ENCODE measurements at places on chromosomes 3 and 15.

DNA sequence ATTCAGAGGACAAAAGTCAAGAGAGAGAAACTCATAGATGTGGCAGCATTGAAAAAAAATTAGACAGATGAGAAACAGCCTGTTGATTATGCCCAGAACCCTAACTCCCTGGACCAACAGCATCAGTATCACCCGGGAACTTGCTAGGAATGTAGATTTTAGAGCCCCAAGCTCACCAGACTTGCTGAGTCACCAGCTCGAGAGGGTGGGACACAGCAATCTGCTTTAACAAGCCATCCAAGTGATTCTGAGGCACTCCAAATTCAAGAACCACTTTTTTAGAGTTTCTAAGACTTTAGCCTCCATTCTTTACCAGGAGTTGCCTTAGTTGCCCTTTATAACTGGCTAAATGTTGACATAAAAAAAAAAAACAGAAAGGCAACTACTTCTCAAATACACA lies 70.9 kb downstream of the CGGBP1 start:
- no peak for DNase-seq
- H3K27me3 ChIP-seq, result no peaks in the 10 kb centered on the region
- H3K36me3 ChIP-seq, result no peaks in the 10 kb centered on the region
- H3K27ac ChIP-seq, result no peak overlapping the region
- H3K4me3 ChIP-seq, result no peak overlapping the region

DNA sequence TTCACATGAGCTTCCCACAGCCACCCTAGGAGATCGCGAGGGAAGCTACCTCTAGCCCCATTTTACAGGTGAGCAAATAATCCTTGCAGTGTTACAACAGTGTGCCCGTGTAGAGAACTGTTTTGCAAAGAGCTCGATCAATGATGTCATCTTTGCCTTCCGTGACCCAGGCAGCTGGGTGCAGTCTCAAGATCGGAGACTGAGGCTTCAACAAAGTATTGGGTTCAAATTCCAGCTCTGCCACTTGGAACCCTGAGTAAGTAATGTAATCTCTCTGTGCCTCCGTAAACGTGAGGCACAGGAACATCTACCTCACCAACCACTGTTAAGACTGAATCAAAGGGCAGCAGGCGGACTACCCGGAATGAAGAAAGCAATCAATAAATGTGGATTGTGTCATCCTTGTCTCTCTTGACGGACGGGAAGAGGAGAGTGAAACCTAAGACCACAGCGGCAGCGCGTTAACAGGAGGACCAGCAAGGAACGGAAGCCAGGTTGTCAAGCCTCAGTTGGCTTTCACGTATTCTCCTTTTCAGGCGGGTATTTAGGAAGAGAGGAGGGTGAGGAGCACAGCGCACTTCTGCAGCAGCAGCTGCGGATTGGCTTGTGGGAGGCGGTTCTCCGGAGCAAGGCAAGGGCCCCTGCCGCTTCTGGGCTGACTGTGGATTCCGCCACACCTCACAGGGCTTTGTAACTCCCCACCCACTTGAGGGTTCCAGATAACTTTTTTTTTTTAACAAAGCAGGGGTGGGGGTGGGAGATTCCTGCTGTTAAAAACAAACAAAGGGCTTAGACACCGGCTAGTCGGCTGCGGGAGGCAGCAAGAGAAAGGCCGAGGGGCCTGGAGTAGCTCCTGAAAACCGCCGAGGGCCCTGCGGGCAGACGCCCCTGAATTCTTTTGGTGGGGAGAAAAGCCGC lies 1.5 kb upstream of the SMAD3 start:
- H3K4me3 ChIP-seq, result no peak overlapping the region
- no peak for DNase-seq
- H3K27ac ChIP-seq, result peak overlapping the region; percentile 89
- H3K36me3 ChIP-seq, result no peaks in the 10 kb centered on the region
- H3K4me1 ChIP-seq, result peaks cover 33% of the 10 kb centered on the region

GRCh38 chr3:22117751-22118346 lies 366.8 kb upstream of the ZNF385D start:
- no peaks in the 10 kb centered on the region for H3K4me1 ChIP-seq
- no peak overlapping the region for H3K4me3 ChIP-seq
- H3K27me3 ChIP-seq, result no peaks in the 10 kb centered on the region

GRCh38 chr15:66220601-66221000 lies 32.9 kb downstream of the MEGF11 start:
- H3K27ac ChIP-seq, result no peak overlapping the region
- no peaks in the 10 kb centered on the region for H3K27me3 ChIP-seq
- H3K36me3 ChIP-seq, result no peaks in the 10 kb centered on the region
- H3K4me3 ChIP-seq, result no peak overlapping the region
- no peak for DNase-seq

DNA sequence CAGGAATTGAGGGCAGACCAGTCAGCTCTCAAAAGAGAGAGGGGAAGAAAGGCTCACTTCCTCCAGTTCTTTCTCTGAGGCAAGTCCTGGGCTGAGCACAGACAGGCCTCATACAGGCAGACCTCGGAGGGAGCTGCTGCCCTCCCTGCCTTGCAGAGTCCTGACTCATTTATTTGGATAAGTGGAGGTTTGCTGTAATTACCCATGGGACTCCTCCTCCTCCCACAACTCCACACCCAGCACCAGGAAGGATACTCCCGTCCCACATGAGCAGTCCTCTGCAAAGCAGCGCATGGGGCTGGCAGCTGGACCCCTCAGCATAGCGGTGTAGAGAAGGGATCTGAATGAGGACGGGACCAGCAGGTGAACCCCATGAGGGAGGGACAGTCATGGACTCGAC lies 13.4 kb upstream of the SCN10A start:
- no peaks in the 10 kb centered on the region for H3K36me3 ChIP-seq
- no peak overlapping the region for H3K4me3 ChIP-seq
- no peaks in the 10 kb centered on the region for H3K27me3 ChIP-seq

DNA sequence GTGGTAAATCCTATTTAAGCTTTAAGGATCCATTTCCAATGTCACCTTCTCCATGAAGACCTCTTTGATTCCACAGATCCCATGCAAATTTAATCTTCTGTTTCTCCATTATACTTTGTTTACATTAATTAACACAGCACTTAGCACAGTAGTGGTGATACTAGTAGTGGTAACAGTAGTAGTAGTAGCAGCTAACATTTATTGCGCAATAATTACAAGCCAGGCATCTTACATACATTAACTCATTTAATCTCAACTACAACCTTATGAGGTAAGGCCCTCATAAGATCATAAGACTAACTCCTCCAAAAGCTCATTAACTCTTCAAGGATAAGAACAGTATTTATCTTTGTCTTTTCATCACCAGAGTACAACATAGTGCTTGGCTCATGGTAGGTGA lies 54.8 kb upstream of the FSIP1 start:
- H3K27ac ChIP-seq, result no peak overlapping the region
- peaks cover 5% of the 10 kb centered on the region for H3K4me1 ChIP-seq
- no peak for DNase-seq
- no peaks in the 10 kb centered on the region for H3K36me3 ChIP-seq
- no peaks in the 10 kb centered on the region for H3K27me3 ChIP-seq

- H3K36me3 ChIP-seq, result no peaks in the 10 kb centered on the region
- no peaks in the 10 kb centered on the region for H3K27me3 ChIP-seq
- H3K27ac ChIP-seq, result no peak overlapping the region
- H3K4me3 ChIP-seq, result no peak overlapping the region
Measured at GRCh38 chr3:194475978-194476377, 10.8 kb downstream of the ATP13A3 start.

GRCh38 chr3:137259701-137260100 lies 301.9 kb downstream of the IL20RB start:
- H3K4me1 ChIP-seq, result no peaks in the 10 kb centered on the region
- H3K4me3 ChIP-seq, result no peak overlapping the region
- H3K36me3 ChIP-seq, result no peaks in the 10 kb centered on the region
- no peak overlapping the region for H3K27ac ChIP-seq
- no peak for DNase-seq

GRCh38 chr15:66132251-66132816 lies 121.2 kb downstream of the MEGF11 start:
- peaks cover 4% of the 10 kb centered on the region for H3K27me3 ChIP-seq
- no peak overlapping the region for H3K27ac ChIP-seq
- H3K4me1 ChIP-seq, result no peaks in the 10 kb centered on the region
- no peaks in the 10 kb centered on the region for H3K36me3 ChIP-seq

GRCh38 chr15:87945246-87945645 lies 311.3 kb downstream of the NTRK3 start:
- no peak overlapping the region for H3K4me3 ChIP-seq
- H3K36me3 ChIP-seq, result no peaks in the 10 kb centered on the region
- peaks cover 43% of the 10 kb centered on the region for H3K4me1 ChIP-seq
- no peak for DNase-seq
- no peak overlapping the region for H3K27ac ChIP-seq

DNA sequence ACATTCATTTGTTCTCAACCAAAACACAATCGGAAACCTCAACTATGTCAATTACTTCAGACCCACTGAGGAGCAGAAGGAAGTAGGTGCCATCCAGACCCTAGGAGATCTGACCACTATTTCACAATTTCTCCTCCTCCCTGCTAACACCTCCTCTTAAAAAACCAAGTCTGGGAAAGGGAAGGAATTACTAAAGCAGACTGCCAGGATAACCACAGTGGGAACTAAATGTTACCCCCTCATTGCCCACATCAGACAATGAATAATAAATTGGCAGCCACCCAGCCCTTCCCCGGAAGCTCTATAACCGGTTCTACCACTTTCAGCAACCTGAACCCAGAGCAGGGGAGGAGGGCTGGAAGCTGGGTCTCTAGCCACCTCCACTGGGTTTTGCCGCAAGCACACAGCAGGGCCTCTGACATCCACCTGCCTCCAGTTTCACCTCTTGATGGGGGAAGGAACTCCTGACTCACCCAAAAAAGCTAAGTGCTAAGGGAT lies 17.6 kb downstream of the C15orf62 start:
- no peaks in the 10 kb centered on the region for H3K36me3 ChIP-seq
- H3K4me3 ChIP-seq, result no peak overlapping the region
- no peak overlapping the region for H3K27ac ChIP-seq

GRCh38 chr3:37969596-37970100 lies 20.9 kb upstream of the VILL start:
- no peaks in the 10 kb centered on the region for H3K36me3 ChIP-seq
- no peaks in the 10 kb centered on the region for H3K27me3 ChIP-seq
- no peak overlapping the region for H3K27ac ChIP-seq

DNA sequence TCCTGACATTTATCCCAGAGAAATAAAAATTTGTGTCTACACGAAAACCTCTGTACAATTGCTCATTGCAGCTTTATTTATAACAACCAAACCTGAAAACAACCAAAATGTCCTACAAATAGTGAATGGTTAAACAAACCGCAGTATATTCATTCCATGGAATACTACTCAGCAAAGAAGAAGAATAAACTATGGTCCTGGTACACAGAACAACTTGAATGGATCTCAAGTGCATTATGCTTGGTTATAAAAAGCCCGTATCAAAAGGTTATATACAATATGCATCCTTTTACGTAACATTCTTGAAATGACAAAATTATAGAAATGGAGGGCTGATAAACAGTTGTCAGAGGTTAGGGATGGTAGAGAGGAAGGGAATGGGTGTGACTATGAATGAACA lies 3.7 kb downstream of the SEC22C start:
- DNase-seq, result no peak
- H3K4me1 ChIP-seq, result no peaks in the 10 kb centered on the region
- no peak overlapping the region for H3K4me3 ChIP-seq
- no peaks in the 10 kb centered on the region for H3K27me3 ChIP-seq

- no peaks in the 10 kb centered on the region for H3K27me3 ChIP-seq
- H3K27ac ChIP-seq, result no peak overlapping the region
- H3K4me3 ChIP-seq, result no peak overlapping the region
- DNase-seq, result no peak
- H3K4me1 ChIP-seq, result peaks cover 6% of the 10 kb centered on the region
- no peaks in the 10 kb centered on the region for H3K36me3 ChIP-seq
Measured at GRCh38 chr15:74032046-74032445, 37.5 kb downstream of the PML start.

- no peak overlapping the region for H3K27ac ChIP-seq
- H3K4me3 ChIP-seq, result no peak overlapping the region
- H3K4me1 ChIP-seq, result peaks cover 11% of the 10 kb centered on the region
- no peaks in the 10 kb centered on the region for H3K27me3 ChIP-seq
Measured at GRCh38 chr3:49257187-49257586, 19.8 kb downstream of the C3orf62 start.

DNA sequence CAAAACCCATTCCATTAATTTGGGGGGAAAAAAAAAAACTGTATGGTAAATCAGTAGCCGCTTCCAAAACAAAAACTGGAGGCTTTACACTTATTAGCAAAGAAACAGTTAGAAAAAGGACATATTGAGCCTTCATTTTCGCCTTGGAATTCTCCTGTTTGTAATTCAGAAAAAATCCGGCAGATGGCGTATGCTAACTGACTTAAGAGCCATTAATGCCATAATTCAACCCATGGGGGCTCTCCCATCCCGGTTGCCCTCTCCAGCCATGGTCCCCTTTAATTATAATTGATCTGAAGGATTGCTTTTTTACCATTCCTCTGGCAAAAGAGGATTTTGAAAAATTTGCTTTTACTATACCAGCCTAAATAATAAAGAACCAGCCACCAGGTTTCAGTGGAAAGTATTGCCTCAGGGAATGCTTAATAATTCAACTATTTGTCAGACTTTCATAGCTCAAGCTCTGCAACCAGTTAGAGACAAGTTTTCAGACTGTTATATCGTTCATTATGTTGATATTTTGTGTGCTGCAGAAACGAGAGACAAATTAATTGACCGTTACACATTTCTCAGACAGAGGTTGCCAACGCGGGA lies 9.4 kb upstream of the RPL24 start:
- no peaks in the 10 kb centered on the region for H3K36me3 ChIP-seq
- H3K27ac ChIP-seq, result no peak overlapping the region
- H3K27me3 ChIP-seq, result no peaks in the 10 kb centered on the region
- H3K4me1 ChIP-seq, result peaks cover 12% of the 10 kb centered on the region
- no peak for DNase-seq

GRCh38 chr15:58369261-58369701 lies 62.5 kb upstream of the LIPC start:
- no peak overlapping the region for H3K4me3 ChIP-seq
- H3K27ac ChIP-seq, result no peak overlapping the region
- no peaks in the 10 kb centered on the region for H3K4me1 ChIP-seq
- no peaks in the 10 kb centered on the region for H3K36me3 ChIP-seq

DNA sequence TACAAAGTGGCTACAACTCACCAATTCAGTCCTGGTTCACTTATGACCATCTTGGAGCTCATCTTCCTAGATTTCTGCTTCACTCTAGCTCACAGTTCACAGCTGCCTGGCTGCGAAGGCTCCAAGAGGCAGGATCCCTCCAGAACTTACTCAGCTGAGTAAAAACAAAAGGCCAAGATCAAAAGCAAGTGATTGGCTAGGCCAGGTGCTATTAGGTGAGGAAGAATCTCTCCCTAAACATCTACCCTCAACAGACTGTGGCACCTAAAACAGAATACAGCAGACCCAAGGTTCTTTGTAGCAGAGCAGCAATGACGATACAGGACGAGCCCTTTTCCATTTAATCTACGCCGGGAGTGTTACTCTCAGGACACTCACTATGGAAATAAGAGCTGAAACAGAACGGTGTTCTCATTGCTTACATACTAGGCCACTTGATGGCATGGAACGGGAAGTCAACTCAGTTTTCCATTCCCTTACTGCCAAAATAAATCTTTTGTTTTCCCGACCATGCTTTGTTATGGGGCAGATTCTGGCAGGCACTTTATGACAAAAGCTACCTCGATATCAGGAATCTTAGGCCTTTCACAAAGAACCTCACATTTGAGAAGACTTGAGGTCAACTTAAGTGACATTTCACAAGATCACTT lies 901 bp downstream of the ICE2 start:
- H3K36me3 ChIP-seq, result no peaks in the 10 kb centered on the region
- peak overlapping the region; percentile 58 for H3K4me3 ChIP-seq
- DNase-seq, result no peak
- H3K27me3 ChIP-seq, result no peaks in the 10 kb centered on the region
